ENCODE measurements at places on chromosomes 2 and 18.

- DNase-seq, result no peak
Observed at GRCh38 chr2:14632133-14632936, at the start of gene LRATD1. Gene LRATD1, plus strand, starts transcription at chr2:14632717. Its CDS starts 1,263 bp downstream, at chr2:14633980.

DNA sequence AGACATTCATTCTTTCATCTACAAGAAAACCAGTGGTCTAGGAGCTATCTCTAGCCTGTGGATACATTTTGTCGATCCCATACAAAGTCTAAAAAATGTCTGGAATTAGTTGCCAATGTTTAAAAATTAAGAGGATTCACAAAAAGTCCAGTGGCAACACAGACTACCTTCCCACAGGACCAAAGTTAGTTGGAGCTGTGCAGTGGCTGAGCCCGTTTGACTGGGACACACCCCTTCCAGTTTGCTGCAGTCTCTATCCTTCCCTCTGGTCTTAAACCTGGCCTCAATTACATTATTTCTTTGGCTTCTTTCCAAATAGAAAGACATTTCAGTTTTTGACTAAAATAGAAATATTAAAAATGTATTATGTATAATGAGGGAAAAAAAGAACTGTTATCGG is 18.6 kb downstream of the SLC16A14 start:
- DNase-seq, result no peak

DNA sequence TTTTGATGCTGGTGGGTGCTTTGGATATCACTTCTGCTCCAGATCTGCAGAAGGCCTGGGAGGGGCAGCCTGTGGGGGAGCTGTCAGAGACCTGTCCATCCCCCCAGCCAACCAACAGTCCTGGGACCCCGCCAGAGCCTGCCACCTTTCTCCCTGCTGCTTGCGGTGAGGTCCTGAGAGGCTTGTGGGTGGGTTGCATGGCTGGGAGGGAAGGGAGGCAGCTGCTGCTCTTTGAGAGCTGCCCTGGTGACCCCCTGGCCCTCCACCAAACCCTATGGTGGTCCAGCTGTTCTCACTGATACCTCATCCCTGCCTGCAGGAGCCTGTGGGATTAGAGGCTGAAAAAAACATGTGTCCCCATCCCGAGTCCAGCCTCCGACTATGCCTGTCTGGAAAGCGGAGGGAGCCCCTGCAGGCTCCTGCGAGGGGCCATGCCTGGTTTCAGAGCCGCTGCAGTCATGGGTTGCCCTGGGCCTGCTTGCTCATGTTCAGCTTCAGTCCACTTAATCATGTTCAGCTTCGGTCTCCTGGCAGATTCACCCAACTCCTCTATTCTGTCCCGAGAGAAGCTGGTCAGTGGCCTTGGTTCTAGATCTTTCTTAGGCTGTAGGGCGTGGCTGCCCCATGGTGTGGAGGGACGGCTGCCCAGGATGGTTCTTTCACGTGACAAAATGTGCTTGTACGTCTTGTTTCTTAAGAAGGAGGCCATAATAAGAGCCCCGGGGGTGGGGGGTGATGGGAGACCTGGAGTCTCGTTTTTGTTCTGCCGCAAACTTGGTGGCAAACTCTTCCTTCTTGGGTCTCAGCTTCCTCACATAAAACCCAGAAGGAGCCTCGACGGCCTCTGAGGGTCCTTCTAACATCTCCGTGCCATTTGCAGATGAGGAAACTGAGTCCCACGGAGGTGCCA is 98.5 kb downstream of the CTIF start:
- DNase-seq, result no peak

- no peak for DNase-seq
Observed at GRCh38 chr2:152585830-152586484, 131.3 kb downstream of the PRPF40A start.

GRCh38 chr2:208488686-208489564 is 82.3 kb downstream of the PTH2R start:
- no peak for DNase-seq

- no peak for DNase-seq
Observed at GRCh38 chr2:236998236-236998635, 87.5 kb upstream of the COPS8 start.

- no peak for DNase-seq
Observed at GRCh38 chr2:204354442-204354856, 190.8 kb upstream of the PARD3B start.

DNA sequence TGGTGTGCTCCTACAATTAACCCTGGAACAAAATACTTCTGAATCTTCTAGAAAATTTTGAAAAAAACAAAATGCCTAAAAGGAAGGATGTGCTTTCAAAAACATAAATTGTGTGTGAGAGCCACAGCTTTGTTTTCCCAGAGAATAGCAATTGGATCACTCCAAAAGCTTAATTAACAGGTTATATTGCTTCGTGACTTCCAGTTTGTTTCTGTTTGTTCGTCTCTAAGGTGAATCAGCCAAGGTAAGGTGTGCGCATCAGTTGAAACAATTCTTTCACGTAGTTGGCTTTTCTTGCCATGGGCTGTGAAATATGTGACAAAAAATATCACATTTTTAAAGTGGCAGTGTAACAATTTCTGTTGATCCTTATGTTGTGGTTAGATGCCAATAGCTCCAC is 90.3 kb upstream of the BARD1 start:
- no peak for DNase-seq

DNA sequence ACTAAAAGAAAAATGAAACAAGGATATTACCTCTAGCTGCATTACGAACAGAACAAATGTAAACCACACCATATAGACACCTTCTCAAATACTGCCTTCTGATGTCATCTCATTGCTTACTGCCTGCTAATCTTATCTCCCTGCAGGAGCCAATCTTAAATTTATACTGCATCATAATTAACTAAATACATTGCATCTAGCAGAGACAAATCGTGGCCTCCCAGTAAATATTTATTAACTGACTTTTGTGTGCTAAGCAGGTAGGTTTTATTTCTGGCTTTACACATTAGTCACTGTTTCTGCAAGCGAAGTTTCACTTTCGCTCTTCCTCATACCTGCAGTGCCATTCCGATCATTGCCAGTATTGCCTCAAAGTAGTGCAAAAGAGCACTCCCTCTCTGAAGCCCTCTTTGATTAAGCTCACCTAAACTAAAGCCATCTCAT is 67.5 kb downstream of the SPATS2L start:
- DNase-seq, result peak; percentile 16

GRCh38 chr2:19357402-19358241 is 801 bp downstream of the OSR1 start:
- no peak for DNase-seq

DNA sequence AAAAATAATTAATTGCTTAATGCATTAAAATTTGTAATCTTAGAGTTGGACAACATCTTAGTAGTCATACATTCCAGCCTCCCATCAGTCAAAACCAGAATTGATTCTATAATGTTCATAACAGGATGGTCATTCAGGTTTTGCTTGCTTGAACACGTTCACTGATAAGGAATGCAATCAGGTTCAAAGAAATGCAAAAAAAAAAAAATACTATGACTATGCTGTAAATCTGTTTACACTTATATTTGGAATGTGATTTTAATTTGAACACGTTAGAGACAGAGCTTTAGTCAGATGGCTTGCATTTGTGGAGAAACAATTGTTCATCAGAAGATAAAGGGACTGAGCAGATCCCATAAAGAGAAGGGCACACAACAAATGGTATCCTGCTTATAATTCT is 131.3 kb upstream of the UNC80 start:
- no peak for DNase-seq

GRCh38 chr18:75213611-75214331 is 3.2 kb downstream of the TSHZ1 start:
- no peak for DNase-seq

DNA sequence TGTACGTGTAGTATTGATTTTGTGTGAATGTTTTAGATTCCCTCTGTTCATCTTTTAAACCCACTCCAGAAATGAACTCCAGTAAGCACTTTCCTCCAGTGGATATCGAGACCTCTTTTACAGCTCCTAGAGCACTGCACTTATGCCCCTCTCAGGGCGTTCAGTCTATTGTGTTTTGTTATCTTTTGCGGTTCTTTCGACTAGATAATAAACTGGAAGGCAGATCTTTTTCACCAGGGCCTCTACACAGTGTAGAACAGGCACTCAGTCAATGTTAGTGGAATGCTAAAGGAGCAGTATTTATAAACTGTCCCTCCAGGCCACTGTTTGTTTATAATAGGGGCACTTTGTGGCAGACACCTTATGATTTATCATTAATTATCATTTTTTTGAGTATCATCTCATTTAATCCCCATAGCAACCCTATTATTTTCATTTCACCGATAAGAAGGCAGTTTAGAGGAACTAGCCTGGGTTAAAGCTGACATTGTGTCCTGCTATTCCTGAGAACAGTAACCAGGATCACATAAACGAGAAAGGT is 742 bp upstream of the SOS1 start:
- peak; percentile 37 for DNase-seq

DNA sequence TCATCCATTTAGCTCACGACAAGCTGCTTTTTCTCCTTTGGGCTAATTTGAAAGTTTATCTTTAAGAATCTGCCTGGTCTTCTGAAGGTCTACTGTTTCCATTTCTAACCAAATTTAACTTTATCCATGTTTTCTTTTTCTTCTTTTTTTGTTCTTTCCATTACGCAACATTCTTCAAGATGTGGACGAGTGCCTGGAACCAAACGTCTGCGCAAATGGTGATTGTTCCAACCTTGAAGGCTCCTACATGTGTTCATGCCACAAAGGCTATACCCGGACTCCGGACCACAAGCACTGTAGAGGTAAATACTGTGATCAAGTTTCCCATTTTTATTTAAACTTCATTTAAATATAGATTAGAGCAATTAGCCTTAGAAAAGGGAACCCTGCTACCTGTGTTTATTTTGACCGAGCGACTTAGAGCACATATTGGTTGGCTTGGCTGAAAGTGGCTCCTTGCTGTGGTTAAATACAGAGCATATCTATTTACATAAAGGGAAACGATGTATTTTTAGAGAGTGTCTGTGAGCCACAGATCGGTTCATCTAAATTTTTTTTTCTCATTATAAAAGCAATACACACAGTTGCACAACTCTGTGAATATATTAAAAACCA is 183.4 kb upstream of the RASGRP3 start:
- DNase-seq, result no peak

DNA sequence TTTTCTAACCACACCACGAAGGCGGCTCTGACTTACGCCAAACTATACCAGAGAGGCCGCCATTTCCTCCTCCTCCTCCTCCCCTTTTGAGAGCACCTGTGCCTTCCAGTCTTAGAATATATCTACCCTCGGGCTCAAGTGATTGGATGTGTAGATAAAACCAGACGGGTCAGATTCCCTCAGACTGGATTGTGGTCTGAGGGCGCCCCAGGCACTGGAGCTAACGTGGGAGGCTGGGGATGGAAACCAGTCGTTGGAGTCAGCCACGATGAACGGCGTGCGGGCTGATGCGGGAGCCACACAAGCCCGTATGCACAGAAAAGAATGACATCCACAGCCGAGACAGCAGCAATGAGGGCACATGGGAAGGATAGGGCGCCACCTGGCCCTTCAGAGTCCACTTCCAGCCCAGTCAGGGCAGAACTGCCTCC is 12.3 kb upstream of the ODC1 start:
- no peak for DNase-seq

DNA sequence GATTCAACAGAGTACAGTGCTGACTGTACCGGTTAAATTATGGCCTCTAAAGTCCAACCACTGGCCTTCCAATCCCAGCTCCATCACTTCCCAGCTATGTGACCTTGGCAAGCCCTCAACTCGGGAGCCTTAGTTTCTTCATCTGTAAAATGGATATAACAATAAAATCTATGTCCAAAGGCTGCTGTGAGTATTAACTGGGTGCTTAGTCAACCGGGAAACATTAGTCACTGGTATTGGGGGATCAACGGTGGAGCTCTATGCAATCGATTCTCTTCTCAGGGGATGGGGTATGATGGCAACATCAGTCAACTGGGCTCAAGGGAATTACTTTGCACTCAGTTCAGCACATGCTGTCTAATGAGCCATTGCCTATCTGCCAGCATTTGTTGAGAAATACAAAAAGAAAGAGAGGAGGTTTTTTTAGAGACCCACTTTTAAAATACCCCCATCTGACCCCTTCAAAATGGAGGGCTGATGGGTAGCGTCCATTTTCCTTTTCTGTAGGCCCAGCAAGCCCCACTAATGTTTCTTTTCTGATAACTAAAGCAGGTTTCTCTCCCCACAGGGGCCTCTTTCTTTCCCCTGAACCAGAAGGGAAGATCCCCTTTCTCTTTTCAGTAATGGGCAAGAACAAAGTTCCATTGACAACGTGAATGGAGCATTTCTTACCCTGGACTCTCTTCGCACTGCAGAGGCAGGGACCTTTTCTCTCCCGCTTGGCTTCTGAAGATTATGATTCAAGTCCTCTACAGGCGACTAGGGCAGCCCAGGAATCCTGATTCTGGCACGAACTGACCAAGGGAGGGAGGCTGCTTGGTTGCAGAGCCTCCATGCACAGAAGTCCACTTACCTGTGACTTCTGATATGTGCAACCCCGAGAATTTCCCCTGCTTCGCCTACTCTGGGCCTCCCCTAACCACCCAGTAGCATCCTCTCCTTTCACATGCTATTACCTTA is 8.7 kb upstream of the AGFG1 start:
- DNase-seq, result no peak

- DNase-seq, result no peak
Observed at GRCh38 chr2:64681479-64681967, 27.8 kb upstream of the SERTAD2 start.
